ENCODE measurements at places on chromosomes 2 and 18.

GRCh38 chr2:164954954-164955701, at the start of gene SLC38A11:
Gene SLC38A11 (minus strand): TSS chr2:164955525. CDS start chr2:164955247, 278 bp downstream.
- no peak for DNase-seq

GRCh38 chr18:3626929-3627458, 177.0 kb downstream of the TGIF1 start:
- DNase-seq: no peak

DNA sequence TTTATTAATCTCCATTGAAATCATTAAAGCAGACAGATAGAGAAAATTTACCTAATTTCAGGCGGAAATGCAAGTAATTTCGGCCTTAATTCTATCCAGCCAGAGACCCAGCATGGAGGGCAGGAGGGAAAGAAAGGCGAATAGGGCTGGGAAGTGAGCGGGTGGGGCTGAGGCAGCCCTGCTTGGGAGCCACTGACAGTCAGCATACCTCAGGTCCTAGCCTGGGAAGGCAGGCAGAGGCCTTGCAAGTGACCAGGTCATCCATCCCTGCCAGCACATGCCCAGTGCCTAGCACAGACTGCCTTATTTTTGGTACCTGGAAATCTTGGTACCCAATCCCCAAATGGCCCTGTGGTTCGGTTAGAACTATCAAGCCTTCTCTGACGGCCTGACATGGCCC, 1.5 kb downstream of the GDF7 start:
- DNase-seq: no peak

GRCh38 chr2:145692971-145693478, 1173.1 kb upstream of the ZEB2 start:
- DNase-seq: no peak

DNA sequence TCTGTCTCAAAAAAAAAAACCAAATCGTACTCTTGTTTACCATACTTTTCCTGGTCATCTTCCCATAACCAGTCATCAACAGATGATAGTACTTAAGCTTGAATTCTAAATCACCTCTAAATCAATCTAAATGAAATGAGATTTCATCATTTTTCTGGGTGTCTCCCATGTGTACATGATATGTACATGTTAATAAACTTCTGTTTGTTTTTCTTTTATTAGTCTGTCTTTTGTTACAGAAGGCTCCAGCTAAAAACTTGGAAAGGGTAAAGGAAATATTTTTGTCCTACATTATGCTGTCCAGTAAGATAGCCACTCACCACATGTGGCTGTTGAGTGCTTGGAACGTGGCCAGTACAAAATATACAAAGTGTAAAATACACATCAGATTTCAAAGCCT, 78.7 kb upstream of the MSH6 start:
- DNase-seq: no peak

DNA sequence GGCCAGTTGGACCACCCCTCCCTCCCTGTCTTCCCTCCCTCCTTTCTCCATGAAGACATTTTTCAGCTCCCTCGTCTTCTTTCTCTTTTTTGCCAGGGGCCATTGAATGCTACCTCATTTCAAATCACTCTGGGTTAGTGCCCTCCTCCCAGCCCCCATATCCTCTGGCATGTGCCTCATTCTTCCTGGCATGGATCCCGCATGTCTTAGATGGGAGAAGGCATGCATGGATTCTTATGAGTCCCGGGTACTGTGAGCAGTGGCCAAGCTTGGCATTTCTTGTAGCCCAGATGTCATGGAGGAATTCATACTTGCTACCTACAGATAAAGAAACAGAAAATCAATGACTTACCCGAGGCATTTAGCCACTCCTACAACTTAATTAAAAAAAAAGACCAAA, 9.0 kb upstream of the HAAO start:
- no peak for DNase-seq

GRCh38 chr2:11662882-11663281, 7.1 kb downstream of the NTSR2 start:
- no peak for DNase-seq

DNA sequence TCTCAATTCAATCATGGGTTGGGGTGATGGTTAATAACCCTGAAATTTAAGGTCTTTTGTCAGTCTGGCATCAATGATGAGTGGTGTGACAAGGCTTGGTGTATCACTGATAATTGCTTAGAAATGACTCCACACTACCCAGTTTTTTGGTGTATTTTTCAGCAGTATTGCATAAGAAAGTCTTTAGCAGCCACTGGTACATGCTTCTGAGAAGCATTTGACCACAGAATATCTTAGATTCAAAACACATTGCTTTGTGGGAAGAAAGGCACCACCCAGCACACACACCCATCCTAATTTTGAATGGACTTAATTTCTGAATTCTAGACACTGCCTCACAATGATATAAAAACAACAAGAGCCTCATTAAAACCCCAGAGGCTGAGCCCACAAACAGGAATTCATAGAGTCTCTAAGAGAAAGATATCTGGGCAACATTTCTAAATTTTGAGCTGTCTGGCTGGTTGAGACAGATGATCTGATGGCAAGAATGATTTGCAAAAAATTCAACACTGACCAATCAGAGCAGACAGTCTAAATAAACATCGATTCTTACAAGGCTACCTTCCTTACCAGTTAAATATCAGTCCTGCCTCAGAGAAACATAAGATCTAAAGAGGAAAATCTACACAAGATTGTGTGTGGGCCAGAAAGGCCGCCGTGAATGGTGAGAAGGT, 114.7 kb upstream of the CYP1B1 start:
- no peak for DNase-seq

DNA sequence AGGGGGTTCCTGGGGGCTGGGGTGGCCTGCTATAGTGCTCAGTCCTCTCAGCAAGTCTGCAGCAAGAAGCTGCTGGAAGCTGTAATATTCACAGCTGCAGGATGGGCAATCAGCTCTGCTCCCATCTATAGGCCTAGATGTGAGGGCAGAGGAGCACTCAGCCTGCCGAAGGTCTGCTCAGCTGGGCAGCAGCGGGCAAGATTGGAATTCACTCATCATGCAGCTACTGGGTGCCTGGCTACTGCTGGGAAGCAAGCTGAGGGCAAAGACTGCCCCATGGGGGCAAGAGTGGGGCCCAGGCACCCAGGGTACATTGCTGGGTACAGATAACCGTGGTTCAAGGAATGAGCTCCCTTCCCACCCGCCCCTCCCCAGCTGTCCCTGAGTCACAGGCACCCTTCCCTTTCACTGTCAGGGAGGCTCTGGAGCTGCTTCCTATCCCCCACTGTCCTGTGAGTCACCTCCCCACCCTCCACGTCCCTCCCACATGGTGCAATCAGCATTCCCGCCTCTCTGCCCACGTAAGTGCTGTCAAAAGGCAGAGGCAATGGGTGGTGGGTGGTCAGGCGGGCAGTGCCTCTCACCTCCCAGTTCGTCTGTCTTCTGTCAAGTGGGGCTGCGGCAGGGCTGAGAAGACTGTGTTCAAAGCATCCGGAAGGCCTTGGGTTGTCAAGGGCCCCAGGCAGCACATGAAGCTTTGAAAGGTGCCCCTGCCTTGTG, 169.2 kb downstream of the TRIM43 start:
- DNase-seq: no peak

- DNase-seq: no peak
Measured at GRCh38 chr2:171109571-171109970, 51.1 kb downstream of the TLK1 start.

DNA sequence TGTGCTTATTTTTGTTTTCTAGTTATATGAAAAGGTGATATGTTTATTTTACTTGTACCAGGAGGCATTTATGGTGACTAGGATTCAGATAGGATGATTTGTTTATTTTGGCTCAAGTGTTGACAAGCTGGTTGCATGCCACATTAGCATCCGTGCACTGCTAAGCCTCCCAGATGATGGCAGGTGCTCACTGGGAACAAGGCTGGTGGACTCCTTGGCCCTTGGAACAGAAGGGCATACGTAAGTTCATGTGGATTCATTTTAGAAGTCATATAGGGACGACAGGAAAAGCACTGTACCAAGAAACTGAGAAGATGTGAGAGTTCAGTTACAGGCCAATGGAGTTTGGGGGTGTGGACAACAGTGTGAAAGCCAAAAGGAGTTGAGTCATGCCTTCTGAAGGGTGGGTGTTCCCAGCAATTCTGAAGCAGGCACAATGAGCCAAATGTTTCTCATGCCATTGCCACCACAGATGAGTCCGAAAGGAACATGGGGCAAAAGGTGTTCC, 166.2 kb downstream of the PHLPP1 start:
- DNase-seq: no peak

DNA sequence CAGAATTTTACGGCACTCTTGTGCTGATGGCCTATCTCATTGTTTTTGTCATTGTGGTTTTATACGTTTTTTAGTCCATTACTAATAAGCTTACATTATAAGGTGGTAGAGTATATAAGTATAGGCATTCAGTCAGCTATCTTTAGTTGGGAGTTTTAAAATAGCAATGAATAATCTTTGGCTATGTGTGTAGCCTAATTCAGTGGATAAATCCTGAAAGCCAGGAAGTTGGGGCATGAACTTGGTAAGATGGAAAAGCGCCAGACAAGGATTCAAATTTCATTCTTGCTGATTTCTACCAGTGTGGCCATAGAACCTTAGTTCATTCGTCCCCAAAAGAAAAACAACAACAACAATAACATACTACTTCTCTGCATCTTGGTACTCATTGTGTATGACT, 31.2 kb downstream of the EPC2 start:
- DNase-seq: no peak

- no peak for DNase-seq
Measured at GRCh38 chr2:156003780-156004179, 328.7 kb downstream of the NR4A2 start.

- no peak for DNase-seq
Measured at GRCh38 chr2:29723255-29724001, 198.0 kb downstream of the ALK start.

DNA sequence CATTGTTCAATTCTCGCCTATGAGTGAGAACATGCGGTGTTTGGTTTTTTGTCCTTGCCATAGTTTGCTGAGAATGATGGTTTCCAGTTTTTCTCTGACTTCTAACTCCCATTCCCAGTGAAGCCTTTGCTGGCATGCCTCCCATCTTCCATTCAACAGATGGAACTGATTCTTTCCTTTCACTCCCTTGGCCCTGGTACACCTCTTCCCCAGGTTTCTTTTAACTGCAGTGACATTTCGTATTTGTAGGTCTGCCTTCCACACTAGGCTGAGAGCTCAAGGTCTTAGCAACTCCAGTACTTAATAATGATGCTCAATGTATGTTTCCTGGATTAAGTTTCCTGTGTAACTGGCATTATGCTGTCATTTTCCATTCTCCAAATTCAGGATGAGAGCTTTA, 48.5 kb downstream of the GAREM1 start:
- DNase-seq: no peak

DNA sequence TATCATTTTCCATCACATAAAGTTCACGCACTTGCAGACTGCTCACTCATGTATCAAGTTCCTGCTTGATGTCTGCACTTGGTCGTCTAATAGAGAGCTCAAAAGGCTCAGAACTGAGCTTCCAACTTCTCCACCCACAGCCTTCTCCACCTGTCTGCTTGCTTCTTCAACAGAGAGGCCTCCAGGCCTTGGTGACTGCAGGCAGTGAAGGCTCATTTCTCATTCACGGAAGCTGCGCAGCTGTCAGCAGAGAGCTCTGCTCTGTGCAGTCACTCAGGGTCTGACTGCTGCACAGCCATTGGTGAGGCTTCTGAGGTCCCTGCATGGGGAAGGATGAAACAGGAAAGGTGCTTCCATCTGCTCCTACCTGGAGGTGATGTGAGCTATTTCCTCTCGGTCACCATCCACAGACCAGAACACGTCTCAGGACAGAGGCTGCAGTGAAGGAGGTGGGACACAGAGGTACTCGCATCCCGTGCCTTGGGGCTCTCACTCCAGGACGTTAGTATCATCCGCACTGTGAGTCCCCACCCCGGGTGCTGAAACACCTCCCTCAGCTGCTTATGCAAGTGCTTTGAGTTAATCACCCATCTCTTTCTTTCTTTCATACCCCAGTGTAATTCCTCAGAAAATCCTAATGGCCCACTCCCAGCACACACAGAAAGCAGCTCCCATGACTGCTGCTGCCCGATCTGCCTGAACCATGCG, 126.2 kb downstream of the TMEM18 start:
- DNase-seq: no peak

GRCh38 chr2:238376884-238377391, 49.8 kb upstream of the ASB1 start:
- DNase-seq: no peak

GRCh38 chr2:16663121-16663905, 2.3 kb downstream of the CYRIA start:
- DNase-seq: no peak

- DNase-seq: no peak
Measured at GRCh38 chr2:137192366-137193310, 427.3 kb downstream of the THSD7B start.

DNA sequence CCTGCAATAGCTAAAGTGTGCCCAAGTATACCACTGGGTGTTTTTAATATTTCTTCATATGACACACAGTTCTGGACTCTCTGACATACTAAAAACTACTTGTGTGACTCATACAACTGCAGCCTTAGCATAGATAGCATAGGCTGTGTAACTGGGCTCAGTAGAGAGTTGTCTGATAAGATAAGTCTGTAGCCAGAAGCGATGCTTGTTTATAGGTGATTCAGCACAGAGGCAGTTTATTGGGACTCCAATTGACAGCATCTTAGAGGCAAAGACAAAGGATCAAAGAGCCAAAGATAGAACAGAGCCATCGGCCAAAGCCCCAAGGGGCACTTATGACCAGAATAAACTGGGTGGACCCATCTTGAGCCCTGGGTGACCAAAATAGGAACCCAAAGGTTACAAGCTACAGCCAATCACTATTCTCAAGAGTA, 42.3 kb downstream of the AAK1 start:
- no peak for DNase-seq

GRCh38 chr2:169105476-169105875, 36.1 kb downstream of the DHRS9 start:
- DNase-seq: no peak

GRCh38 chr2:149651229-149651628, 63.7 kb upstream of the MMADHC start:
- no peak for DNase-seq

DNA sequence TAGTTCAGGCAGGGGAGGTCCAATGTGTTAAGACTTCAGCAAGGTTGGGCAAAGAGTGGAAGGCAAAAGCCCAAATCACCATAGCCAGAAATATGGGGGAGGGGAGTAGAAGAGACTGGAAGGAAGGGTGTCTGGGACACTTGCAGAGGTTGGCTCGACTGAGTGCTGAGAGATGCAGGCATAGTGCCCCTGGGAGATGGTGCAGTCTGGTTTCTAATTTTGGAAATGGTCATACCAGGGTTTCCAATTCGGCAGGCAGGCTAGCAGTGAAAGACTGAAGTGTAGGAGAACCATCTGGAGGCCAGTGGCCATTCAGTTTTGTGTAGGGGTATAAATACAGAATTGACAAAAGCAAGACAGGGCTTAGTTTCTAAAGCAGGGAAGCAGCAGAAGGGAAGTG, 6.2 kb upstream of the SPOPL start:
- no peak for DNase-seq

DNA sequence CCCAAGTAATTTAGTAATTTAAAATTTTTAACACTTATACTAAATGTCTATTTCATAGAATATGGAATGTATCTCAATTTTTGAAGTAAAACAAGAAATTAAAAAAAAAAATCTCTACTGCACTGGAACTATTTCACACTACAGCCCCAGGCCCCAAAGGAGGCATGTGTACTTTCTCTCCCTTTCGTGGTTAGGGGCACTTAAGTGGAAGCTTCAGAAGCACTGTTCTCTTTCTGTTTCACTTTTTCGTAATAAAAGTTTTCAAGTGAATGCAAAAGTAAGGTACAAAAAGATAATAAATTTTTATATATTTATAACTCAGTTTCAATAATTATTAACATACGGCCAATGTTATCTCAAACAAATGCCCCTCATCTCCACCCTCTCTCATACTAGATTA, 123.8 kb upstream of the STON1 start:
- DNase-seq: no peak

GRCh38 chr2:113754160-113754559, 2.3 kb downstream of the SLC35F5 start:
- no peak for DNase-seq

Data from stimulated activated CD8-positive, alpha-beta memory T cell treated with anti-CD3 and anti-CD28 coated beads, Interleukin-4, amount 100 ng/mL, for 1 hour (primary cell).